ENCODE measurements at places on chromosomes 2 and 18.

DNA sequence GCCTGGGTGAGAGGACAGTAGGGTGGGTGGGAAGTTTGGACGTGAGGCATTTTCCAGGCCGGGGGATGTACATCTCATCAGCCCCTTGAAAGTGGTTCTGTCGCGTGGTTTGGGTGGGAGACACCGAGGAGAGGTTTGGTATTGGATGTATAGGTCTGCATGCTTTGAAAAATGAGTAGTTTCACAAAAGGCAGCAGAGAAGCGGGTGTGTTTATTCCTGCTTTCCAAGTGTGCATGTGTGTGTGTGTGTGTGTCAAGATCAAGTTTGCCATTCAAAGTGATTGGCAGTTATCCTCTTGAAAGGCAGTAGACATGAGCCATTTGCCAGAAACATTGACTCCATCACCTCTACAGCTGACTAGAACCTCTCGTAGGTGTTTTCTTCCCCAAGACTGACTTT is 423.1 kb upstream of the POU3F3 start:
- no peak overlapping the region for H3K4me3 ChIP-seq
- H3K27me3 ChIP-seq = no peaks in the 10 kb centered on the region
- H3K36me3 ChIP-seq = no peaks in the 10 kb centered on the region
- DNase-seq = no peak

DNA sequence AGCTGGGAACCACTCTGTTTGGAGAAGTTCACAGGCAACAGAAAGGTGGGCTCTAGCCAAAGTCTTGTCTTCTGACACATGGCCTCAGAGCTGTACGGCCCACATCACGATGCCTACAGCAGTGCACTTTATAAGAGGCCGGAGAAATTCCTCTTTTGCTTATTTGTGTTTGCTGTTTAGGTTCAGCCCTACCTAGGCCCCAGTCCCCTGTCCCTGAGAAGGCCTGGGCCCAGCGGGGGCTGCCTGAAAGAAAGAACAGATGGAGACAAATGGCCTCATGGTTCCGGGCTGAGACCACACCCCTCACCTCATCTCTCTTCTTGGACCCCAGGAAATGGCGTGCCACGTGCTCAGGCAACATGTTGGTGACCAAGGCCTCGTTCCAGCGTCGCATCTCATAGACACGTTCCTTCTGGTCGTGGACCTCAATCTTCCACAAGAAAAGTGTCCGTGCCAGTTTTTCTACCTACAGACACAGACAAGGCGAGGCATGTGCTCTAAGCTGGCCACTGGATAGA is 30.9 kb downstream of the CENPO start:
- DNase-seq = no peak
- peaks cover 7% of the 10 kb centered on the region for H3K27me3 ChIP-seq
- no peak overlapping the region for H3K27ac ChIP-seq
- peaks cover 24% of the 10 kb centered on the region for H3K4me1 ChIP-seq
- H3K36me3 ChIP-seq = peaks cover 39% of the 10 kb centered on the region
- H3K4me3 ChIP-seq = no peak overlapping the region

GRCh38 chr2:203562268-203562667 is 27.2 kb upstream of the RAPH1 start:
- H3K4me3 ChIP-seq = no peak overlapping the region
- H3K4me1 ChIP-seq = no peaks in the 10 kb centered on the region
- no peak overlapping the region for H3K27ac ChIP-seq
- no peak for DNase-seq
- no peaks in the 10 kb centered on the region for H3K36me3 ChIP-seq

DNA sequence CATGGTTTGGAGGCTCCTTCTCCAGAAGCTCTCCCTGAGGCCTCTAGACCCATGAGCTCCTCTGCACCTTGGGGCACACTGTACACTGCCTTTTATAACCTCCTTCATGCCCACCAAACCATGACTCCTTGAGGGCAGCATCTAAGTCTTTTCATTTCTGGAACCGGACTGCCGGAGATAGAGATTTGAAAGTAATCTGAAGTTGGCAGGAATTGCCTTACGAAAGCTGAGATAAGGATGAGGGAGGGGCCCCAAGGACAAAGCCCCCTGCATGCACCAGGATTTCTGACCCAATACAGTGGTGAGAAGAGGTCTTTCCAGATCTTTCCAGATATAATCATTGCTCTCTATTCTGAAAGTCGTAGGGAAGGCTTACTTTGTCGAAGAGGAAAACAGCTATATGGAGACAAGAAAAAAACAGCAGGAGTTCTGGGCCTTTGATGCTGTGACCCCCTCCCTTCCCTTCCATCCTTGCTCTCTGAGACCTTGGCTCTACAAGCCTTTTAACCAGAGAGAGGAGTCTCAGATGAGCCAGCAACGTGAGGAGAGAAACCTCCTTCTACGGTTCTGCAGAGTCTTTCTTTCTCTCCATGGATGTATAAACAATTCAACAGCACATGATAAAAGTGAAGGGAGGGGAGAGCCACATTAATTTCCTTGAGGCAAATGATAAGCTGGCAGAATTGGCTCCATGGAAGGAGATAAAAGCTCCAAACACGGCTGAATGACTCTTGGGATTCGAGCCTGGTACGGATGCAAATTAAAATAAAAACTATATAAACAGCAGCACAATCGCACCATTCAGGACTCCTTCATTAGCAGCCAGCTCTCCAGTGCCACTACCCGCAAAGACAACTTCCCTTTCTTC is 88.0 kb upstream of the RTN4 start:
- DNase-seq = no peak
- peaks cover 8% of the 10 kb centered on the region for H3K27me3 ChIP-seq
- H3K36me3 ChIP-seq = no peaks in the 10 kb centered on the region
- H3K4me3 ChIP-seq = no peak overlapping the region
- H3K27ac ChIP-seq = no peak overlapping the region
- H3K4me1 ChIP-seq = peaks cover 44% of the 10 kb centered on the region

- no peak for DNase-seq
- no peak overlapping the region for H3K27ac ChIP-seq
- H3K27me3 ChIP-seq = peaks cover 2% of the 10 kb centered on the region
Measured at GRCh38 chr2:215970425-215970824, 42.9 kb downstream of the MREG start.

GRCh38 chr18:12895626-12896025 is 11.6 kb upstream of the PTPN2 start:
- H3K4me3 ChIP-seq = no peak overlapping the region
- H3K36me3 ChIP-seq = no peaks in the 10 kb centered on the region
- no peak for DNase-seq
- no peaks in the 10 kb centered on the region for H3K4me1 ChIP-seq

Data from endothelial cell (in vitro differentiated cells).